Foreskin fibroblast (primary cell): ENCODE measurements at places on chromosomes 5 and 9.
A peak's percentile ranks its signal among the peaks of the same experiment; 100 is the strongest.

GRCh38 chr5:154367101-154367500, 78.7 kb upstream of the SAP30L start:
- DNase-seq: no peak

DNA sequence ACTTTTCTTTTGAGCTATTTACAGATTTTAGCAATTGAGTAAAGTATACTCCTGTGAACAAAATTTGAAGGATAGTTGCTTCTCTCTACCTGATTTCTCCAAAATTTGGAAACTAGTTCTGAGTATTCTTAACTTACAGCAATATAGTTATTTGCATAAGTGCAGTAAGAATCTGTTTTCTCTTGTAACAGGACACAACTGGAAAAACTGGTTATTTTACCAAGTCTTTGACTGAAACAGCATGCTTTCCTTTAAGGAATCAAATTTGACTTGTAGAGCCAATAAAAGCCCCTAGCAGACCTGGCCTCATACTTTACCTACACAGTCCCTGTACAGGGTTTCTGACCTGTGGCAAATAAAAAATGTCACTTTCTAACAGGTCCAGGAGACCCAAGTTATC, 301.9 kb upstream of the POU5F2 start:
- no peak for DNase-seq

- DNase-seq: no peak
These were observed 700.3 kb downstream of the PTPRD start for GRCh38 chr9:9912459-9912858.

DNA sequence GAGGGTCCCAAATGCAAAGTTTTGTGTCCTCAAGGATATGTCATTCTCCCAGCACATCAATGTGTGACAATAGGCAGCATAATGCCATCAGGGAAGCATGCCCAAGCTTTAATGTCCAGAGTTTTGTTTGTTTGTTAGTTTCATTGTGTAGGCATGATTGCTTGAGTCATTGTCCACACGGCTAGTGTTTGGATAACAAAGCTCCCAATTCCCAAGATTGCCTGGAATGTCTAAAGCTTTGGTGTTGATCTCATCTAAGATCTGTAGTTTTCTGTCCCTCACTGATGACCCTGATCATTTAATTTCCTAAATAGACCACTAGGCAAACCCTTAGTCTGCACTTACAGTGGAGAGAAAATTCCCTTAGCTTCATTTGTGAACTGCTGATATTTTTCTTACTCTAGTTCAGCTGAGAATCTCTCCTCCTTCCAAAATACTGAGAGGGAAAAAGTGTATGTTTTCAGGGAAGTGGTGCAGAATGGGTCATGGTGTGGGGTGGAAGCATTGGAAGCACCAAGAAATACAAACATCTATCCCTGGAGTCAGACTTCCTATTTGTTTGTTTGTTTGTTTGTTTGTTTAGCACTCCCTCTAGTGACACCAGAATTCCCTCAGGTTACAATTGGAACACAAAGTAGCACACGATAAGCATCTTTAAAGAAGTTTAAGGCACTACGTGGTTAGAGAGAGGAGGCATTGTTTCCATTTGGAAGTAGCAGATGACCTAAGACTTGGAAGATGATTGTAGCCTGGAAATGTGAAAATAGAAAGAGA, 127.1 kb downstream of the PRDM6 start:
- DNase-seq: peak; percentile 24

DNA sequence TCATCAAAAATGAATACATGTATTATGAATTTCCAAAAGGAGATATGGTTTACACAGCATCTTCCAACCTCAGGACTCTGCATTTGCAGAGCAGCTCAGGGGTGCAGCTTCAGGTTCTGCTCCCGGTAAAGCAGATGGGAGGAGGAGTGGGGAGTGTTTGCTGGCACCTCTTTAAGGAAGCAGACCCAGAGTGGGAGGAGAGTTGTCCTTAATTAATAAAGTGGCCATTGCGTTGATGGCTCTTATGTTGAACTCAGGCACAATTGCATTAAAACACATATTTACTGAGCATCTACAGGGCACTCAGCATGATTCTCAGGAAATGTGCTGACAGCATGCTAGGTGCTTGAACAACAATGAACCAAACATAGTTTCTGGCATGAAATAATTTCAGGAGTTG, 121.0 kb downstream of the PDZD2 start:
- no peak for DNase-seq

- DNase-seq: no peak
These were observed 612.9 kb upstream of the DAB2 start for GRCh38 chr5:40037713-40038112.

GRCh38 chr9:70347046-70347445, 67.4 kb downstream of the KLF9 start:
- DNase-seq: no peak

- DNase-seq: no peak
These were observed 66.8 kb upstream of the CXCL14 start for GRCh38 chr5:135645336-135646180.

DNA sequence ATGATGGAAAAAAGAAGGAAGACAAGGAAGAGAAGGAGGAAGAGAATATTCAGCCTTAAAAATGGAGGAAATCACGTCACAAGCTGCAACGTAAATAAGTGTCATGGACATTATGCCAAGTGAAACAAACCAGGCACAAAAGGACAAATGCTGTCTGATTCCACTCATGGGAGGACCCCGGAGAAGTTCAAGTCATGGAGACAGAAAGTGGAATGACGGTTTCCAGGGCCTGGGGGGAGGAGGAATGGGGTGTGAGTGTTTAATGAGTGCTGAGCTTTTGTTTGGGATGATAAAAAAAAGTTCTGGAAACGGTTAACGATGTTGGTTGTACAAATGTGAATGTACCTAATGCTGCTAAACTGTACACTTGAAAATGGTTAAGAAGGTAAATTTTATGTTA, 439.5 kb downstream of the GADD45G start:
- DNase-seq: no peak

DNA sequence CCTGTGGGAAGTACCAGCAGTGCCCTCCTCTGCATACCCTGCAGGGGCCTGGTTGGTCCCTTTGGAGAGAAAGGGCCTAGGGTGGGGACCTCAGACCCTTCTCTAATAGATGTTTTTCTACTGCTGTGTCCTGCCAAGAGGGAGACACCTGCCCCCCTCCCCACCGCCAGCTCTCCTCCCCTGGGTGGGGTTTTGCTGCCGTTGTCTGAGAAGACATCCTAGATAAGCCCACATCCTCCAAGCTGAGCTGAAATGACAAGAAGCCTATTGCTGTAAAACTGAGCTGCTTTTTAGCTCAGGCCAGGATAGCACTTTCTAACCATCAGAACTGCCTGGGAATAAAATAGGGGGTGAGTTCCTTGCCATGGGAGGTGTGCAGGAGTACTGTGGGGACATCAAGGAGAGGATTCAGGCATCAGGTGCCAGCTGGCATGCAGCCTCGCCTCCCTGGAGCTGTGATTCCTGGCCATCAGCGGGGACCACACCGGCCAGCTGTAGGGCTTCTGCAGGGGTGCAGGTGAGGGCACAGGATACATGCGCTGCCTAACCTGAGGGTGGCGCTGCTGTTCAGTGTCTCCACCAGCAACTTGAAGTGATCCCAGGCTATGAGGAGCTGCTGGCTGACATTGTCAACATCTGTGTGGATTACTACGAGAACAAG, 37.9 kb downstream of the CYFIP2 start:
- DNase-seq: no peak

- no peak for DNase-seq
These were observed 3.2 kb downstream of the NEURL1B start for GRCh38 chr5:172644266-172644665.

GRCh38 chr5:173352366-173353349, 24.4 kb upstream of the STC2 start:
- DNase-seq: no peak

GRCh38 chr5:45105491-45105994, 296.8 kb downstream of the MRPS30 start:
- no peak for DNase-seq

DNA sequence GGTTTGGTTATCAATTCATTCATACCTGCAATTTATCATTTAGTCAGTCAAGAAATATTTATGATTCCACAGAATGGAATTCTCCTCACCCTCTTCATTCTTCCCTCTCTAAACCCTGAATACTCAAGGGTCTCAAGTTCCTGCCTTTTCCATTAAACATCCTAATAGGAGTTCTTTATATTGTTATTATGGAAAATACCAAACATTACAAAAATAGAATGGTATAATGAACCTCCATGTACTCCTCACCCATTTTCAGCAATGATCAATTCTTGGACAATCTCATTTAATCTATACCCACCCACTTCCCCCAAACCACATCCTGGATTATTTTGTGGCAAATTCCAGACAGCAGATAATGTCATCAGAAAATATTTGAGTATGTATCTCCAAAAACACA, 74.5 kb downstream of the ADAMTS12 start:
- DNase-seq: no peak

GRCh38 chr5:71471193-71471592, 15.7 kb downstream of the BDP1 start:
- peak; percentile 57 for DNase-seq

- no peak for DNase-seq
These were observed 12.9 kb downstream of the FNIP1 start for GRCh38 chr5:131783874-131784273.

DNA sequence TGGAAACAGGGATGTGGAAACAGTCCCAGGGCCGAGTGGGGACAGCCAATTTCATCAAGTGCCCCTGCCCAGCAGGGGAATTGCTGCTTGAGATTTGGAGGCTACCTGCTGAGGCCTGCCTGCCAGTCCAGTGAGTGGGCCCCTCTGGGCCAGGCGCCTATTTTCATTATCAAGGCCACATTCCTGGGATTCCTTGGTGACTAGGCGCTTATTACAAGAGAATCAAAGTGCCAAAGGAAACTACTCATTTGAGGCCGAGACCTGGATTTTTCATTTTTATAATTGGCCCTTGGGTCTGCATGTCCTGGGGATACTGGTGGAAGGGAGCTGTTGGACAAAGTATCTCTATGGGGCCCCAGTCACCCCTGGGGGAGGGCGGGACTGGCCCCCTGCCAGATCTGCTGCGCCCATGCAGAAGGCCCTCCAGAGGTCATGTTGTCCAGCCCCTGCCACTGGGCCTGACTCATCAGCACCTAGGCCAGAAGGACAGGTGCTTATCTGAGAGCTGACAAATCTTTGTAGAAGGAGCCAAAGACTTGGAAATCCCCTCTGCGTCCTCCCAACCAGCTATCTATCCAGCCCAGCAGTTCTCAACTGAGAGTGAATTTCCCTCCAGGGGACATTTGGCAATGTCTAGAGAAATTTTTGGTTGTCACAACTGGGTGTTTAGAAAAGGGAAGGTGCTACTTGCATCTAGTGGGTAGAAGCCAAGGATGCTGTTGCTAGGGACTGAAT, 45.6 kb downstream of the FOXI1 start:
- DNase-seq: peak; percentile 51

DNA sequence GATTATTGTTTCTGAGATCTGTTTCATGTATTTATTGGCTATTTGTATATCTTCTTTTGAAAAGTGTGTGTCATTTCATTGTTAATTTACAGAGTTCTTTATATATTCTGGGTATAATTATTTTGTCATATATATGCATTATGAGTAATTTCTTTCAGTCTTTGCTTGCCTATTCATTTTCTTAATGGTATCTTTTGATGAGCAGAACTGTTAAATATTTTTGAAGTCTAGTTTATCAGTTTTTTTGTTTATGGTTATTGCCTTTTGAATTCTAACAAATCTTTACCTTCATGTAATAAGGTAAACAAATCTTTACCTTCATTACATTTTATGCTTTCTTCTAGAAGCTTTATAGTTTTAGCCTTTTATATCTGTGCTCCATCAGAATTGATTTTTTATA, 66.4 kb downstream of the CSNK1G3 start:
- DNase-seq: no peak

- no peak for DNase-seq
These were observed 122.4 kb upstream of the MSX2 start for GRCh38 chr5:174601946-174602345.

DNA sequence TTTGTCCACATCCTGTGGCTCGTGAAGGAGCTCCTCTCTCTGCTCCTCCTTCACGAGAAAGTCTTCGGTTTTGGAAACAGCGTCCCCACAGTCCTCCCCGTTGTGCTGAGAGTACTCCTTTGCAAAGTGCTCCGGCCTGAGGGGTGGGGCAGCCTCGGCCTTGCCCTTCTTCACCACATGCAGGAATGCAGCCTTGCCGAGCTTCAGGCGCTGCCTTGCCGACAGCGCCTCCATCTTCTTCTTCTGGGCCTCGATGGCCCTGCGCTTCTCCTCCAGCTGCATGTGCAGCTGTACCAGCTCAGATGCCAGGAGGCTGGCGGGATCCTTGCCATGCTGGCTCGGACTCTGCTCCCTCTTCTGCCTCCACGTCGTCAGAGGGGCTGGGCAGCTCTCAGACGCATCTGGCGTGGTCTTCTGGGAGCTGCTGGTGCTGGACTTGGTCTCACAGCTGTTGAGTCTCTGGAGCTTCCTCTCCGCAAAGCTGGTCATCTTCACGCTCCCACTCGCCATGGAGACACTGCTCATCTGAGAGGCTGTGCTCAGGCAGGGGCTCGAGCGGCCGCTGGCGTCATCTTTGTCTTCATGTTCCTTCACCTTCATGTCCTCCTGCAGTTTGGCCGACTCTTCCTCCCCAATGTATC, 85.5 kb downstream of the CAMSAP1 start:
- no peak for DNase-seq
